Fibroblast of the aortic adventitia (primary cell): ENCODE measurements at places on chromosomes 2 and 18.

DNA sequence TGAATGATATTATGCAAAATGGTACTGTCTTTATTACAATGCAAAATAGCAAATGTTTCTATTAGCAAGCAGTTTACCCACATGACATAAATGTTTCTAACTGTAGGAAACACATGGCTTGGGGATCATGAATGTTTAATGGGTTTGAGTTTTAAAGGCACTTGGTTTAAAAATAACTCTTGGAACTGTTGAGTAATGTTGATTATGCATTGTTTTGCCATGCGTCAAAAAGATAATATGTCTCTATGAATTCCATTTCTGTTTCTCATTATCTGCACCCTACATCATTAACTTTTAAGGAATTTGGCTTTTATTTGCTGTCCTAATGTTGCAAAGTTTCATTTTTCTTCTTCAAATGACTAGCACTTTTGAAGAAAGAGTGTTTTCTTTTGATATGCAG, 1355.5 kb downstream of the SUCLG1 start:
- peak; percentile 80 for DNase-seq

- DNase-seq, result peak; percentile 11
These were observed 356.9 kb downstream of the ZNF521 start for GRCh38 chr18:24995056-24995455.

DNA sequence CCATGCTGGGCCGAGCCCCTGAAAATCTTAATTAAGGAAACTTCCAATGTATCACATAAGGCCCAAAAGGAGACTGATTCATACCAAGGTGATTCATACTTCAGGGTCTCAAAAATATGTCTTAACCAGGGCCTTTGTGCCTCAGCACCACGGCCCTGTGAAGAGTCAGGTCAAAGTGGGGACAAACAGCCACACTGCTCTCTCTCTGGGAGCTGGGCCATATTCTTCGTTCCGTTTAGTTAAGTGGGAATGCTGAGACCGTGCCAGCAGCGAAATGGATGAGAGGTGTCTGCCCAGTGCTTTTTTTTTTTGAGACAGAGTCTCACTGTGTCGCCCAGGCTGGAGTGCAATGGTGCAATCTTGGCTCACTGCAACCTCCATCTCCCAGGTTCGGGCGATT, 9.3 kb upstream of the PTMA start:
- DNase-seq, result peak; percentile 27

GRCh38 chr2:129891341-129892320, 87.8 kb upstream of the RAB6C start:
- no peak for DNase-seq

DNA sequence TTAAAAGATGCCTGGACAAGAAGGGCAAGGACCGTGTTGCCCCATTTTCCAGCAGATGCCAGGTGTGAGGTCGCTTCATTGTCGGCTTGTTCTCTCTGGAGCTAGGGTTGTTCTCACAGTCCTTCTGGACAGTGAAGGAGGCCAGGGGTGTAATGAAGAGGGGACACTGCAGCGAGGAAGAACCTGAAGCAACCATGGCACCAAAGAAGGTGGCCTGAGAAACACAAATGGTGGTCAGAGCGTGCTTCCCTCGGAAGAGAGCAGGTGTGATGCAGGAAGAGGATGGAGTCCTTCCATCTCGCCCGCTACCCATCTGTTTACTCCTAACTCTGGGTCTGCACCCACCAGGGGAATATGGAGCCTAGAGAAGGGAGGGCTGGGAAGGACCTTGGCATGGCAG, 50.3 kb upstream of the TWIST2 start:
- no peak for DNase-seq
